ENCODE measurements at places on chromosomes 16 and 17.

DNA sequence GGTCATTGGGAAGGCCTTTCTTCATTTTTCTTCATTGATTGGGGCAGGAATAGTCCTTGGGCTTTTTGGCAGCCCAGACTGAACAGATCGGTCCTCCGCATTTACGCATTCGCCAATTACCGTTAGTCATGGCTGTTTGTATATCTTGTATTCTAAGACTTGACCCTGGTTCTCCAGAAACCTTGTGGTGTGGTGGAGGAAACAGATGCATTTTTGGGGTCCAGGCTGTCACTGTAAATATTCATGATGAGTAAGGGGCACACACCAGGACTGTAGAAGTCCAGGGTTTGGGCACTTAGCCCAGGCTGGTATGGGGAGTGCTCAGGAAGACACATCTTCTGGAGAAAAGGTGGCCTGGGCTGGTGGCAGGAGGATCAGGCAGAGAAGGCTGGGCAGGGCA is 371.6 kb downstream of the CPPED1 start:
- DNase-seq, result no peak

GRCh38 chr16:80627108-80627507 is 86.3 kb downstream of the DYNLRB2 start:
- no peak for DNase-seq

- no peak for DNase-seq
Observed at GRCh38 chr17:65370669-65371131, 190.7 kb downstream of the AXIN2 start.

DNA sequence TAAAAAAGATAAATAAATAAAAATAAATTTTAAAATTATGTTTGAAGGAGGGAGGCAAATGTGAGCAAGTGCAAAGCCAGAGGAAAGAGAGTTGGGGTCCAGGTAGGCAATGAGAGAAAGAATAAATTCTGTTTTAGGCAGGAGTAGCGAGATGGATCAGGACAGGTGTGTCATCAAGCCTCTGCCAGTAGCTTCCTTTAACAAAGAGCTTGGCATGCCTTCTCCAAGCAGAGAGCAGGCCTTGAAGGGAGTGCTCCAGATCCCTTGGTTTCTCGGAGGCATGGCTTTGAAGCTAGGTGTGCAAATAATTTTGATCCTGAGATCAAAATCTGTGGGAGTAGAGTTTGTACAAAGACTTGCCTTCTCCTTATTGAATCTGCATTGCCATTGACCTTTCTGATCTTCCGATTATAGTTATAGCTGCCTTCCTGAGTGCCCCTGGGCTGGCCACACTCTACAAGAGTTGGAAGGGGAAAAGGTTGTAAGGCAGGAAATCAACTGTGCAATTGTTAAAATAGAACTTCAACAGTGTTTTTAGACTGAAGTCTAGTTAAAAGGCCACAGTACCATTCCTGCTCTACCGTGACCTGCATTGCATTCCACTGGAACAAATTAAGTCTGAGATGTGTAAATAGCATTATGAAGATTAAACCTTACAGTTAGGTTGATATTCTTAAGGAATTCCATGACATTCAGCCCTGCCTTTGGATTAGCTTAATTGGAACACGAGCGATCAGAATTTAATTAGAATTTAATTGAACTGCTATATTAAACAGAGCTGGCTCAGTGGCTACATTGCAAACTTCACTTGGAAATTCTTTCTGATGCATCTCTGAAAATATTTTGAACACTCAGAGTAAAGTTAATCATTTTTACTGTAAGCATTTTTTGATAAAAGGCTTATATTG is 33.7 kb downstream of the IQCK start:
- no peak for DNase-seq

DNA sequence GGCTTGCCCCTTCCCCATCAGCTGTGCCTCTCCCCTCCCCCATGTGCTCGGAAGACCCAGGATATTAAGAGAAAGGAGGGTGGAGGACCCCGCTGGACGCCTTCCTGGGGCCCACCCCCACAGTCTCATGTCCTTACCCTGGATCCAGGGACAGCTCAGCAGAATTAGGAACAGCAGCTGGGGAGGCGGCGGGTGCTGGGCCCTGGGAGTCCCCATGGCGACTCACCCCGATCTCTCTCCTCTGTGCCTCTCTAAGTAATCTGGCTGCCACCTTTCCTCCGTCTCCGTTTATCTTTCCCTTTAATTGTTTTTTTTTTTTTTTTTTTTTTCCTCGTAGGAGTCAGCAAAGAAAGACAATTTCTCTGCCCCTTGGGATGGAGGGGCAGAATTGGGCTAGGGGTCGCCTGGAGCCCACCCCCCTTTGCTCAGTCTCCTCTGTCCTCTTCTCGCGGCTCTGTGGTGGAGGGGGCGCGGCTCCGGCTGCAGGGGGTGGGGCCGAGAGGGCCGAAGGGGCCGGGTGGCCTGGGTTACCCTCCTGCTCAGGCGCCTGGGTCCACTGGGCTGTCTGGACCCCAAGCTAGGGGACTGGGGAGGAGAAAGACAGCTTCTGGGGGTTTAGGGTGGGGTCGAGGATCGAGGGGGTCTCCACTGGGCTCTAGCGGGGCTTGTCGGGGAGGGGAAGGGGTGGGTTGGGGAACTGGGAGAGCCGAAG is 390 bp downstream of the SEZ6L2 start:
- peak; percentile 62 for DNase-seq

- no peak for DNase-seq
Observed at GRCh38 chr16:1026784-1027500, 45.4 kb downstream of the SOX8 start.

Data from COR-L47 (cell line).